ENCODE measurements at places on chromosomes 13 and 19. TPM values are rescaled to one million over a fixed set of nuclear protein-coding genes. Genes with fewer than 3 reads are reported as not detected.

GTPBP3 gene
- total RNA-seq: 96.4 TPM

PEAK3 gene
- total RNA-seq: not detected

RNF113B gene
- total RNA-seq: not detected

ZNF211 gene
- 4.5 TPM for total RNA-seq

CLDN10 gene
- total RNA-seq: not detected

ZNF497 gene
- total RNA-seq: 0.99 TPM

SYNGR4 gene
- total RNA-seq: not detected

CYP2A7 gene
- not detected for total RNA-seq

PGLYRP2 gene
- total RNA-seq: 0.08 TPM

URAD gene
- total RNA-seq: not detected

ERICH6B gene
- not detected for total RNA-seq

DNA sequence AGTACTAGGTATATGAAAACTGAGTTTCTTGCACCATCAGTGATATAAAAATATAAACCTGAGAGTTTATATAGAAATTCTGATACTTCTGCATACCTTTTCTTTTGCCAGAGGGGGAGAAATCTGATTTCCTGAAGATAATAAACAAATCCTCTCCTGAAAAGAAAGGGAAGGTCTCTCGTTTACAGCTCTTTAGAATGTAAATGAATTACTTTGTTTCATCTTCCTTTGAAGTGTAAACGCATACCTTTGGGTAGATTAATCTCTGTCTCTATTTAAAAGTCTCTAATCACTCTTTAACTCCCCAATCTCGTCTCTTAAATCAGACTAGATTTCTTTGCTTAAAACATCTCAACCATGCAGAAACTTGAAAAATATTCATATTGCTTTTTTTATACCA, 1092.9 kb downstream of the SLITRK5 start:
- DNase-seq: no peak

GRCh38 chr19:53662209-53662608, 30.4 kb downstream of the DPRX start:
- no peak for DNase-seq

- DNase-seq: peak; percentile 38
Measured at GRCh38 chr19:1747285-1748114, 5.8 kb upstream of the ONECUT3 start.

GRCh38 chr13:24450530-24450929, 62.0 kb downstream of the PARP4 start:
- DNase-seq: no peak

DNA sequence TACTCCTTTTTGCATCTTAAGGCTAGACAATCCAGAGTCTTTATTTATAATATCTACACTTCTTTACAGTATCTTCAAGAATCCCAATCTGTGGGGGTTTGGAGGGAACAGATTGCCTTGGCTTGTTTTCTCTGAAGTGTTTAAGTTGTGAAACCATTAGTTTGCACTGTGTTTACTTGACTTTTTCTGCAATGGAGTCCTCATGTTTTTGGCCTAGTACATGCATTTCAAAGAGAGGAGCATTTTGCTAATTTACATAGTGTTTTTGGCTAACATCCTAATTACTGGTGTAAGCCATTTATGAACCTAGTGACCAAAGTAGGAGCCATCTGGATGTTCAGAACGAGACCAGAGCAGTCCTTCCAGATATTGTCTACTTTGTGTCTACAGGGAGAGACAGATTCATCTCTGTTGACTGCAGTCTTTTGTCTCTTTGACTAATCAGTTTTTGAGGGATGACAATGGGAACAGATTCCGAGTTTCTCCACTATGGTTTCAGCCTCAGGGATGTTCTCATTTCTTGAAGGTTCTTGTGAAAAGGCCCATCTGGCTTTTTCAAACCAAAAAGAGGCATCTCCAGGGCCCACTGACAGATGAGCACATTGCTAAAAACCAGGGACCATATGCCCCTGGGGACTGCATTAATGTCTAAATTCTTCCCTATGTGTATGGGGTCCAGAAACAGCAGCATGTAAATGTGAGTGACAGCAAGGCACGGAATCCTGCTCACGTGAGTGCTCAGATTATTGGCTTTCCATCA, 53.4 kb downstream of the ING1 start:
- DNase-seq: no peak

DNA sequence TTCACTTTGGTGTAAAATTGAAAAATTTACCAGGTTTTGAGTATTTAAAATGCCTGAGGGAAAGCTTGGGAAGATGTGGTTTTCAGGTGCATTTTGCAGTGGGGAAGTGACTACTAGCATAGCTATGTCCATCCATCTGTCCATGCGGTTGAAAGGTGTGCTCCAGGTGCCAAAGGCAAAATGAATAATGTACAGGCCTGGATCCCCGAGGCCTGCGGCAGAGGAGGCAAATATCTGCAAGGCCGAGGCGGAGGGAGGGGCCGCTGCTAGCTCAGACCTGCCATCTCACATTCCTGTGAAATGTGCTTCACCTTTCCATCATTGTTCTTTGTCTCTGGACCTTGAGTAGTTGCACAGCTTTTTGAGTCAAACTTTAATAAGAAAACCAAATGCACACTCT, 65.5 kb downstream of the ERCC5 start:
- no peak for DNase-seq

DNA sequence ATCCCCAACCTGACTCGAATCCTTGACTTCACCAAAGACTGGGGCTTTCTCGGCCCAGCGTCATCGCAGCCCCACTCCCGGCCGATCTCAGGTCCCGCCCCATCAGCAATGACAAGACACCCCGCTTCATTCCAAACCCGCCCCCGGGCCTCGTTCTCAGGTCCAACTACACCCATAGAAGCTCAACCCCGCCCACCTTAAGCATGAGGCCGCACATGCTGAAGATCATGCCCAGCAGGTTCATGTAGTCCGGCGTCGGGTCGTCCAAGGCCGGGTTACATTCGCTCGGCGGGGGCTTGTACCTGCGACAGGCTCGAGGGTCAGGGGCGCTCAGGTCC, 2.3 kb downstream of the WDR83 start:
- DNase-seq: peak; percentile 65

- peak; percentile 44 for DNase-seq
Measured at GRCh38 chr19:10339380-10339960, at the start of gene ICAM3. Gene ICAM3 (minus strand): TSS chr19:10339624. CDS start chr19:10339614, 10 bp downstream.

DNA sequence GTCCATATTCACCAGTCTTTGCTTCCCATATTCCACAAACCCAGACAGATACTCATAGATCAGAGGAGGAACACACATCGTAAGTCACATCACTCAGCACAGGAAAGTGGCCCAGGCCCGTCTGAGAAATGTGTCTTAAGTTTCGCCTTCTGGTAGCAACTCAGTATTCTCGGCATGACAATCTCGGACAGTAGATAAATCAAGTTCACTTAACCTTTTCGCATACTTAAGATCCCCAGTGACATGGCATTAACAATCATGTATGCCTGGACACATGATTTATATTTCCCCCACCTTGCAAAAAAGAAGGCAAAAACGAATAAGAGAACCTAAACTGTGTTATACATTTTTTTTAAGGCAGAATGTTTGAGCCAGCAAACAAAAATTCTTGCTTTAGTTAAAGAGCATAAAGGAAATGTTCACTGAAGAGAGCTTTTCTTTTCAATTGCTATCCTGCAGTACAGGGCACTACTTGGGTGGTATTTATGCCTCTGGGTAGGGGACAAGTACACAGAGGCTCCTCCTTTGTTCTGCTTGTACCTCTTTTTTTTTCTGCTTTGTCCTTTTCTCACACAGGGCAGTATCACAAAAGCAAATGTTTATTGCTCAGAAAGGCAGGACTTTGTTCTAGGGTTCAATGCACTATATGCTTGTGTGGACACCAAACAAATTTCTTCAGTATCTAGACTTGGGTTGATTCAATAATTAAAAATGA, 360.6 kb downstream of the TDRD3 start:
- no peak for DNase-seq

DNA sequence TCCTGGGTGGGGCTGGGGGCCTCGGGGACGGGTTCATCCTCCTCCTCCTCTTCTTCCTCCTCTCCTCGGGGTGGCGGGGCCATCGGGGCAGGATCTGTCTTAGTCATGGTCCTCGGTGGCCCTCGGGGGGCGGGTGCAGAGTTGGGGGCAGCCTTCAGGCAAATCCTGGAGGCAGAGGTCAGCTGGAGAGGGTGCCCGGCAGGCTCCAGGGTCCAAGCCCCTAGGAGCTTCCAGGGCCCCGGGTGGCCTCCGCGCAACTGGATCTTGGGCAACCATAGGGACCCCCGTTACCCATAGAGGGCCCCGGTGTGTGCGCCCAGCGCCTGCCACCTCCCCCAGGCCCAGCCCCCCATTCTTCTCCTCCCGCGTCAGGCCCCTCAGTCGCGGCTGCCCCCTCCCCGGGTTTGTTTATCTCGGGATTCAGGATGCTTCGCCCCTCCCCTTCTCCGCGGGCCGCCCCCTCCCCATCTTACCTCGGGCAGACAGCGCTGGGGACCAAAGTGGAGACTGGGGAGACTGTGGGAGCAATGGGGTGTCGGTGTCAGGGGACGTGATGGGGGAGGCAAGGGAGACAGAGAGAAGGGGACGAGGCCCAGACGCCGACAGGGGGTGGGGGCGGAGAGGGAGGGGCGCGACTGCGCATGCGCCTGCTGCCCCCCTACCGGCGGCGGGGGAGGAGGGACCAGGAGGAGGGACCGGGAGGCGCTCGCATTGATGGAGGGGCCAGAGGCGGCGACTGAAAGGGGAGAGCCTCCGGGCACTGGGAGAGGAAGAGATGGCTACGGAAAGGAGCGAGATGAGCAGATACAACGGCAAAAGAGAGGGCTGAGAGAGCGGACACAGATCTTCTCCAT, at the start of gene CLIP3:
TSS of gene CLIP3 (minus strand) at position 623 of the 854 bp plus-strand sequence. CDS start at position 107, 516 bp downstream.
- DNase-seq: peak; percentile 53

- DNase-seq: no peak
Measured at GRCh38 chr19:42515241-42515832, 12.9 kb downstream of the CEACAM1 start.

GRCh38 chr19:49560358-49560900, 19.9 kb downstream of the NOSIP start:
- DNase-seq: peak; percentile 40

DNA sequence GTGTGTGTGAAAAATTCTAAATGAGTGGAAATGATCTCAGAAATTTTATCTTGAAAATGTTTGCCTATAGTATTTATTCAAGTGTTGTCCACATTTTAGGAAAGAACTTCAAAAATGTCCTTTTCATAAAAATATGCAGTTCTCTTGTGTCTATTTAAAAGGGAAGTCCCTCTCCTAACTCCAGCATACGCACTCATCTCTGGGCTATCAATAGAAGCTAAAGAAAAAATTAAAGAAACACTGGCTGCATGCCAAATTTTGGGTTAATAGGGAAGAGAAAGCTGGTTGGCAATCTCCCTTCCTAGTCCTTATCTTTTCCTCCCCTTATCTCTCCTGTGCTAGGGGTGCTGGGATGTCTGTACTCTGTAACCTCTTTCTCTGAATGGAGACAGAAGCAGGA, 313.3 kb downstream of the ENOX1 start:
- no peak for DNase-seq

GRCh38 chr13:106762708-106763107, 194.8 kb upstream of the ARGLU1 start:
- DNase-seq: no peak

DNA sequence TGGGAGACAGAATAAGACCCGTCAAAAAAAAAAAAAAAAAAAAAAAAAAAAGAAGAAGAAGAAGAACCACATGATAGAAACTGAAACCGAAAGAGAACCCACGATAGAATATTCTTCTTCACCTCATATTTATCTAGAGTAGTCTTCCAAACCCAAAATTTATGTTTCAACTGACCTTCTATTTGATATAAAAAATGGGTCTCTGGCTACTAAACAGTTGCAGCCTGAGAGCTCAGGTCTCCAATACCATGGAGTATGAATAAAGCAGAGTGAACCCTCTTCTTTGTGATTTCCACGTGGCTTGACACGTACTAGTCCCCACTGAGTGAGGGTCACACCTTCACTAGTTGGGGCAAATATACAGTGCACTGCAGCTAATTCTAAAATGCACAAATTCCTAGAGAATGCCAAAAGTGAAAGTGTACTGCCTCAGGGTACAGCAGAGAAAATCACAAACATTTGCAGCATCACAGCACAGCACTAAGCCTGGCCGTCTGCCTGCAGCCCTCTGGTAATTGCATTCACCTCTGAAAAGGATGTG, 30.8 kb upstream of the RFC3 start:
- no peak for DNase-seq

- no peak for DNase-seq
Measured at GRCh38 chr13:73662833-73663232, 471.4 kb downstream of the KLF12 start.

DNA sequence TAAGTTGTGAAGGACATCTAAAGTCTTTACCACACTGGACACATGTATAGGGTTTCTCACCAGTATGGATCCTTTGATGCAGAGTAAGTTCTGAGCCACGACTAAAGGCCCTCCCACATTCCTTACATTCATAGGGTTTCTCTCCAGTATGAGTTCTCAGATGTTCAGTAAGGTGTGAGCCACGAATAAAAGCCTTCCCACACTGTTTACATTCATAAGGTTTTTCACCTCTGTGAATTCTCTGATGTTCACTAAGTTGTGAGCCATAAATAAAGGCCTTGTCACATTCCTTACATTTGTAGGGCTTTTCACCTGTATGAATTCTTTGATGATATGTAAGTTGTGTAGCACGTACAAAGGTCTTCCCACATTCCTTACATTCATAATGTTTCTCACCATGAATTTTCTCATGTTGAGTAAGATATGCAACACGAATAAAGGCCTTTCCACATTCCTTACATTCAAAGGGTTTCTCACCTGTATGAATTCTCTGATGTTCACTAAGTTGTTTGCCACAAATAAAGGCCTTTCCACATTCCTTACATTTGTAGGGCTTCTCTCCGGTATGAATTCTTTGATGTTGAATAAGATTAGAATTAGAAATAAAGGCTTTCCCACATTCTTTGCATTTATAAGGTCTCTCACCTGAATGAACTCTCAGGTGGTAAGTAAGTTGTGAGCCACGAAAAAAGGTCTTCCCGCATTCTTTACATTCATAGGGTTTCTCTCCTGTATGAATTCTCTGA, 29.8 kb downstream of the ZNF571 start:
- DNase-seq: no peak

DNA sequence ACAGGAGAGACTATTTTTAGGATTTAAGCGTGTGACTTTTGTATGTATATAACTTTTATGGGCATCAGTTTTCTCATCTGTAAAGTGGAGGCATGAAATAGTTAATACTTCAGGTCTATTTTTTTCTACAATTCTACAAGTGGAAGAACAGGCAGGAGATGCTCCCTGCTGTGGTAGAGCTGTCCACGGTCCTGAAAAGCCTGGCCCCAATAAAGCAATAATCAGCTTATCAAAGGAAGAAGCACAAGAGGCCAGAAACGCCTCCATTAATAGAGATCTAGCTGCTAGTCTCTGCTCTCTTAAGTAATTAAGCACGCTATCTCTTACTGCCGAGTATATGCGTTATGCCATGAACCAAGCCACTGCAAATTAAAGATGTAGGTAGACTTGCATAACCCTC, 28.0 kb upstream of the WASF3 start:
- no peak for DNase-seq

GRCh38 chr13:40343550-40344269, 322.7 kb downstream of the FOXO1 start:
- no peak for DNase-seq

DNA sequence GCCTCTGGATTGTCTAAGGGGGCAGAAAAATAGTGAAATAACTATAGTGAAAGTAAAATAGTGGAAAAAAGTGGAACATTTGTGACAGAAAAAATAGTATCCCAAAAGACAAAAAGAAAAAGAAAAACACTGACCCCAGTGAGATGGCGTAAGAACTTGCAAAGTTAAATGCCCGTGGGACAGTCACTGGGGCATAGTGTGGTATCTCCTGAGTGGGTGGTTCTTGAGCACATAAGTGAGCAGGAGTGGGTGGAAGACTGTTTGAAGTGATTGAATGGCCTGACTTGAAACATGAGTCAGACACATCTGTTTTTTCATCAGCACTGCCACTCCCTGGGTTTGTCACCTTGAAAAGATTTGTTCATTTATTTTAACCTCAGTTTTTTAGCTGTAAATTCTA, 2.5 kb downstream of the ZNF430 start:
- DNase-seq: peak; percentile 14
